Stimulated activated CD8-positive, alpha-beta memory T cell treated with anti-CD3 and anti-CD28 coated beads, Interleukin-4, amount 100 ng/mL, for 4 hours (primary cell): ENCODE measurements at places on chromosomes 6 and 20.

GRCh38 chr6:109693111-109693510 is 2.0 kb downstream of the FIG4 start:
- no peak for DNase-seq

DNA sequence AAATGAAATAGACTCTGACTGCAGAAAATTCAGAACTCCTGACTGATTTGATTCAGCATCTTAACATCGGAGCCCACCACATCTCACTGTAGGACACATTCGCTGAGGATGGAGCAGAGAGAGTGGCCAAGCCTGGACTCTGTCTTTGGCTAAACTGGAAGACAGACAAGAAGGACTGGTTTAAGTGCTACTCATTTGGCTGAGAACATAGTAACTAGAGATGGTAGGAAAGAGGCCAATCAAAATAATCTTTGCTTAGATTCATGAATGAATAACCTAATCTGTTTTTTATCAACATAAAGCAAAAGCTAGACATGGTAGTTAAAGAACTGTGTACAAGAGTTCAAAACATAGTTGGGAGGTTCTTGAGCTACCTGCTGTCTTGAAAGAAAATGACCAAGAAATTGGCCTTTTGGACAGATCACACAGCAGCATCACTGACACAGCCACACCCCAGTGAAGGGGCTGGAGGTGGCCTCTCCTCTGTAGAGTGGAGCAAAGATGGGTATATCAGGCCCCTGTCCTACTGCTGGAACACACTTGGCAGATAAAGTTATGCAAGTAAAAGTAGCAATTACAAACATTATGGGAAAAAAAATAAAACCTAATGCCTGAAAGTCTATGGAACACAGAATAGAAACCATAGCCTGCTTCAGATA is 87.1 kb upstream of the NT5E start:
- no peak for DNase-seq

- no peak for DNase-seq
These were observed 33.3 kb downstream of the IRF4 start for GRCh38 chr6:424741-425417.

GRCh38 chr6:47524136-47524845 is 46.7 kb downstream of the CD2AP start:
- DNase-seq, result no peak

DNA sequence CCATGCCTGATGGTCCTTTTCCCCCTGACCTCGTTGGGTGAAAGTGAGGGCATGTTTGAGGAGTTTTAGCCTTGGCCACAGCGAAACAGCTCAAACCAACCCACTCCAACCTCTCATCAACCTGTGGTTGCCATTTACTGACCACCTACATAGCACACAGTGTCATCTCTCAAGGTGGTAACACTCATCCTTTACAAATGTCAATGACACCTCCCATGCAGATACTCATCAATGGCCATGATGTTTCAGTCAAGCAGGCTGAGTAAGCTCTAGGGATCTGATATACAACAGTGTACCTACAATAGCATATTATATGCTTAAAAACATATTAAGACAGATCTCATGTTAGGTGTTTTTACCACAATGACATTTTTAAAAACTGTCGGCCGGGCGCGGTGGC is 9.3 kb downstream of the RRAGD start:
- no peak for DNase-seq

- DNase-seq, result no peak
These were observed 101.7 kb upstream of the SMLR1 start for GRCh38 chr6:130725551-130725950.

DNA sequence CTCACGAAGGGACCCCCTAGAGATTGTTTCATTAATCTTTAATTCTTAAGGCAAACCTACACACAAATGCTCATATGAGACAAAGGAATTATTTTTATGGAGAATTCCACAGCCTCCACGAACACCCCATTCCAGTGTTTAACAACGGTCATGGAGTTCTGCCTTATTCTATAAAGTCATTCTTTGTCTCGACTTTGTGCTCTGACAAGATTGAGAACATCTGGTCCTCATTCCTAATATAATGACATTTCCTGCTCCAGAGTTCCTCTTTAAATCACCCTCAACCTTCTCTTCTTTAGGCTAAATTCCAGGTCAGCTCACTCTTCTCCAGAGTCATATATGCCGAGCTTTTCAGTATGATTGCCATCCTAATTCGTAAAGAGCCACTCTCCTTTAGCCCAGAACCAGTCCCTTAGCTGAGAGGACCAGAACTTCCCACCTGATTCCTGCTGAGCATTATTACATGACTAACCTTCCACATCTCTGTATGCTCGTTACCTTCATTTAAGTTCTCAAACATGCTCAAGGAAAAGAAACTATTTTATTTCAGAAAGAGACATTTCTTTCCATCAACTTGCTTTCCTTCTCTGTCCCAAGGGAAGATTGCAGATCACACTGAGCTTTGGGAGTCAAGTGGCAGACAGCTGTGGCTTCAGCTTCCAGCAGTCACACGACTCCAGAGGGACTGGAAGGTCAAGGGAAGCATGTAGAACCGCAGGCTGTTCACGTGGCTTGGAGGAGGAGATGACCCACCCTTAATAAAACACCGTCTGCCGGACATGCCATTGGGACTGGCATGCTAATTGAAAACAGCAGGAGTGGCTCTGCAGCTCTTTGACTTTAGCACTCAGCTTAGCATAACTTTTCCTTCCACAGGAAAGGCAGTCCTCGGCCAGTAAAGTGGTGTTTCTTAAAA is 467.1 kb upstream of the HSF2 start:
- no peak for DNase-seq

DNA sequence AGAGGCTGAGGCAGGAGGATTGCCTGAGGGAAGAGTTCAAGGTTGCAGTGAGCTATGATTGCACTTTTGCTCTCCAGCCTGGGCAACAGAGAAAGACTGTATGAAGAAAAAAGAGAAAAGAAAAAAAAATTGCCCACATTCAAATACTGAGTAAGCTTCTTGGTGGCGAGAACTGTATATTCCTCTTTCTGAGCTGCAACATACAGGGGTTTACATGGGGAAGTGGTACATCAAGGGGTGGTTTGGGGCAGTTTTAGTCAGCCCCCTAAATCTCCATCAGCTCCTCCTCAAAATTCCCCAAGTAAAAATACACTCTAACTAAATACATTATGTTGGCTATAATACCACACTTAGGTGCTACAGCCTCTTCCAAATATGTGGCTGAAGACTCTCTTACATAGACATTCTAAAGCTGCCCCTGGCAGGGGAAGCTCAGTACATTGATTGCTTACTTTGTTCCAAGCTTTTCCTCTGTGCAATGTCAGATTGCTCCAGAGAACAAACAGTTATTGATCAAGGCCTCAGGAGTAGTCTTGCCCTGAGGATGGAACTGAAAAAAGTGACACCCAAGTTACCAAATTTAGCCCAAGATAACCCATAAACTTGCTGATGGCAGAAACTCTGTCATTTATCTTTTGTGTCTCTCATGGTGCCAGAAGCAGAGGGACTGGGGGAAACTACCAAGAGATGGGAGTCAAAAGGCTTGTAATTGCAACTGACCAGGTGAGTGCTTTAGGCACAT is 107.4 kb upstream of the RIPOR2 start:
- DNase-seq, result no peak

GRCh38 chr6:10419749-10420545 is 5.1 kb upstream of the TFAP2A start:
- no peak for DNase-seq

DNA sequence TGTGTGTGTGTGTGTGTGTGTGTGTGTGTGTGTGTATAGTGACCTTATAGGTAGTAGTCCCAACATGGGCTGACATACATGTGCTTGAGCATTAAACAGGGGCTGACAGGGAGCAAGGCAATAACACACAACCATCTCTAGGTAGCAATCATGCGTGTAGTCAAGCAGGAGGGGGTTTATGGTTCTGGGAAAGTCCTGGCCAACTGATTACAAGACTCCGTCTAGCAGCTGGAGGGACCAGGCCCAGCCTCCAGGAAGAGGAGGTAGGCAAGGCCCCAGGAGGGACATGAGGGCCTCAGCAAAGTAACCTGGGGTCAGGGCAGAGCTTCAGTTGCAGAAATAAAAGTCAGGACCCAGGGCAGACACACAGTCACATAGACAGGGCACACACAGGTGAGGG is 60.6 kb upstream of the E2F3 start:
- no peak for DNase-seq
